ENCODE measurements at places on chromosomes 13 and 19.

DNA sequence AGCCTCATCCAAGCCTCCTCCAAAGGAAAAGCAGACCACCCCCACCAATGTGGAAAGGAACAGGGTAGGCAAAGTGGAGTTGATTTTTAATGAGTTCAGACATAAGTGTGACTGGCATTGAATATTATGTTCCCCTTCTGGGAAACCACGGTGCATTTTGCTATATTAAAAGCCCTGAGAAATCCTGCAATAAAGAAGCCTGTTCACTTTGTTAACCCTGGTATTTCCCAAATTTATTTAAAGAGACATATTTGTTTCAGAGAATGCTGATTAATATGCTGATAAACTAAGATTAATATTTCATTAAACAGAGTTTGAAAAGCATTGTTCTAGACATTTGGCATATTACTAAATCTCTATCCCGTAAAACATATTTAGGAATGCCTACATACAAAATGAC lies 151.4 kb downstream of the FGF14 start:
- no peak for DNase-seq

DNA sequence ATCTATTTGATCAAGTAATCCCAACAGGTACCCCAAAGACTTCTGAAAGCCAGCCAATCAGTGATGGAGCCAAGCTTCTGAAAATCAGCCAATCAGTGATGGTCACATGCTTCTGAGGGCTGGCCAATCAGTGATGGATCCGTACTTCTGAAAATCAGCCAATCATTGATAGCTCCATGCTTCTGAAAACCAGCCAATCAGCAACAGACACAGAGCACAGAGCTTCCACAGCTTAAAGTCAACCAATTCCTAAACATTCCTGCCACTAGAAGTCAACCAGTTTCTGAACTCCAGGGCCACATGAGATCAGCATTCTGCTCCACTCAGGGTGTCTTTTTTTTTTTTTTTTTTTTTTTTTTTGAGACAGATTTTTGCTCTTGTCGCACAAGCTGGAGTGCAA lies 8.2 kb upstream of the HSD17B14 start:
- DNase-seq, result no peak

DNA sequence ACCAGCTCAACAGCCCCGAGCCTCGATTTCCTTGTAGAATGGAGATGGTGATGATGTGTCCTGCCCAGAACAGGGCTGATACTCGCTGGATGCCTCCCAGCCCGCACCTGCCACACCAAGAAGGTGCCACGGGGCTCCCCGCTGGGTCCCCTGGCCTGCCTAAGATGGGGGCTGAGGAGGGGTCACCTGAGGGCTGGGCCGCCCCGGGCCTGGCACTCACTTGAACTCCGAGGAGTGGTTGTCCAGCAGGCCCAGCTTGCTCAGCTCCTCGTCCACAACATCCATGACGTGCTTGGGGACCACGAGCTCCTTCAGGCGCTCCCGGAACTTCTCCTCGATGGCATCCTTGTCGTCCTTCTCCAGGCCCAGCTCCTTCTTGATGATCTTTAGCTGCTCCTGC lies 14.4 kb downstream of the LONP1 start:
- no peak for DNase-seq

- DNase-seq, result no peak
Observed at GRCh38 chr13:28568286-28568685, 73.4 kb upstream of the FLT1 start.

- no peak for DNase-seq
Observed at GRCh38 chr13:97491452-97491851, 57.5 kb downstream of the RAP2A start.

- no peak for DNase-seq
Observed at GRCh38 chr19:2722541-2723344, 1.6 kb upstream of the DIRAS1 start.

DNA sequence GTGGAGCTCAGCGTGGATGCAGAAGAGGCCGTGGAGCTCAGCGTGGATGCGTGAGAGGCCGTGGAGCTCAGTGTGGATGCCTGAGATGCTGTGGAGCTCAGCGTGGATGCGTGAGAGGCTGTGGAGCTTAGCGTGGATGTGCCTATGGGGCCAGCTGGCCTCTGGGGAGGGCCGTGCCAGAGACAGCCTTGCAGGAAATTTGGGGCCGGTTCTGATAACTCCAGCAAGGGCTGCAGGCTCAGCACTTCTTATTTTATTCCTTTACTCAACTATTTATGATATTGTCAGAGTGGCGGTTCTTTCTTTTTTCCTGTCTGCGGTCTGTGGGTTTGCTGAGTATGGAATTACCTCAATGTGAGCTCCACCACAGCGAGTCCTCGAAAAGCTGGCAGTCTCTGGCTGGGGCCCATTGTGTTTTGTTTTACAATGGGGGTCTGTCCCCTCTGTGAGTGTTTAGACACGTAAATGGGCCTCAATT lies 17.8 kb upstream of the TMEM255B start:
- no peak for DNase-seq

DNA sequence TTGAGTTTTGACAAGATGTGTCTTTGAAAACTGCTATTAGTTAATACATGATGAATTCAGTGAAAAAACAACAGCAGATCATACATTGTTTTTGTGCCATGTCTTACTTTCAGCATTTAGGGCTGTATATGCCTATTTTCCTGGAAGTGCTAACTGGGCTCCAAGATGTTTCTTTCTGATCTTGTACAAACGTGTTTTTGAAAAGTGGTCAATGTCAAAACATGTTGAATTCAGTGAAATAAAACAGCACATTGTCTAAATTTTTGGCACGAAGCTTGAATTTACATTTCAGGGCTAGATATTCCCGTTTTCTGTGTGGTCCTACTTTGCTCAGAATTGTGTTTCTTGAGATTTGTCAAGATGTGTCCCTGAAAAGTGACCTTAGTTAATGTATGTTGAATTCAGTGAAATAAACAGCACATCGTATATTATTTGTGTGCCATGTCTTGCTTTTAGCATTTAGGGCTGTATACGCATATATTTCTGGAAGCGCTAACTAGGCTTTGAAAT lies 14.7 kb upstream of the PARP4 start:
- DNase-seq, result no peak

GRCh38 chr13:77696879-77697216 lies 639 bp upstream of the SLAIN1 start:
- DNase-seq, result no peak

DNA sequence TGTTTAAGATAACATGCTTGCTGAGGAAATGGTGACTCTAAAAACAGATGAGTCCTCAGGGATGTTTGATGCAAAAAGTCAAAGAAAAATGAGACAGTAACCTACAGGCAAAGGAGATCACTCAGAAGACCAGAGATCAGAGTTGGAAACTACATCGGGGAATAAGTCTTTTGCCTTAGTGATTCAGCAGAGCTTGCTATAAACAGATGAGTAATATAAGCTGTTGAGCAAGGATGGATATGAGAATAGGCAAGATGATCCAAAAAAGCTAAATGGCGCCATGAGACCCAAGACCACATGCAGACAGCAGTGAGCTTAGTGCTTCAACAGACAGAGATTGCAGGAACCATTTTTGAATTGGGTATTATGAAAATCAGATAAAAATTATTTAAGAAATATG lies 168.6 kb downstream of the POSTN start:
- no peak for DNase-seq

DNA sequence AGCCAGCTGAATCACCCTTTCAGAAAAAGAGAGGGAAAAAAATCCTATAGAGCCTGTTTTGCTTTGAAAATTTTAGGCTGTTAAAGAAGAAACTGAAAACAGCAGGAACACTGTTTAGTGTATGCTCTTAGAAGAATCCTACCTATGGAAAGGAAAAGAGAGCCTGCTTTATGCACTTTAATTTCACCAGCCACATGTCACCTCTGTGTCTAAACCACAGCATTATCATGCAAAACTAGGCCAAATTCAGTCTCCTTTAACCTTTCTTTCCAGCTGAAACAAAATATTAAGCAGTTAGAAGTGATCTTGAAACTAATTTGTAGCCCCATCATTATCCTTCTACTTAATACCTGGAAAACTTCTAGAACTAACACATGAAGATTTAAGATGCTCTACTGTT lies 97.2 kb upstream of the MAB21L1 start:
- no peak for DNase-seq

GRCh38 chr19:39032063-39032918 lies at the start of gene FBXO27:
TSS of gene FBXO27 (minus strand) at chr19:39032549. CDS start at chr19:39032227, 322 bp downstream.
- no peak for DNase-seq

GRCh38 chr19:18023622-18024251 lies 15.8 kb downstream of the ARRDC2 start:
- DNase-seq, result no peak

DNA sequence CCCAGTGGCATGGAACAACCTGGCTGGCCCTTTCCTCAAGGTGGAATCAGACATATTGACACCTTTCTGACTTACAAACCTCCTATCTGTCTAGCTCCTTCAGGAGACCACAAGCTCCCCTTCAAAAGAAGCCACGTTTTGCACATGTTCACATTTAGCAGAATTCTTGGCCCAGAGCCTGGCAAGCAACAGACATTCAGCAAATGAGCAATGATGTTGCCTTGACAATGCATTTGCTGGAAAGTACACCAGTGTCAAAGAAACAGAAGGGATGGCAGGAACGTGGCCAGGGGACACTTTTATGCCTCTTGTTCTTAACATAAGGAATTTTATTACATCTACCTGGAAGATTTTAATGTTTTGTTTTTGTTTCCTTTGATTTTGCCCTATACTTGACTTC lies 85.5 kb upstream of the FGF14 start:
- no peak for DNase-seq

GRCh38 chr19:49042177-49042576 lies 1.5 kb upstream of the CGB5 start:
- DNase-seq, result no peak

- peak; percentile 1 for DNase-seq
Observed at GRCh38 chr19:17135001-17135853, 59.6 kb downstream of the MYO9B start.

Data from stimulated activated CD8-positive, alpha-beta memory T cell treated with anti-CD3 and anti-CD28 coated beads, Interleukin-4, amount 100 ng/mL, for 1 hour (primary cell).